ENCODE measurements at places on chromosomes 4 and X.
A peak's percentile ranks its signal among the peaks of the same experiment; 100 is the strongest.

DNA sequence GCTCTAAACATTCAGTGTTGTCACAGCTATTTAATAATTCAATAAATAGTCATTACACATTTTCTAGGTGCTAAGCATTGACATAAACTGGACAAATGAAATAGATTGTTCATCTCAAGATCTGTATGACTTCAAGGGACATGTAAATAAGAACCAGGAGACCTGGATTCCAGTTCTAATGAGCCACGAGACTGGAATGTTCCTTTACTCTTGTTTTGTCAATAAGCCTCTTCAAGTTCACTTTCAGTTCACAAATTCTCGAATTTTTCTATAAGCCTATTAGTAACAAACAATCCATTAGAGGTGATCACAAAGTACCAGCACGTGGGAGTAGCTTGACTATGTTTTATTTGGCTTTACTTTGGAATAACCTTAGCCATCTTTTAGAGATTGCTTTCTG is 514.0 kb upstream of the SMIM31 start:
- no peak for DNase-seq

- DNase-seq = no peak
Observed at GRCh38 chrX:1126738-1127137, 85.7 kb downstream of the CRLF2 start.

- no peak for DNase-seq
Observed at GRCh38 chr4:176422511-176422910, 102.7 kb downstream of the SPCS3 start.

GRCh38 chr4:153514001-153514526 is 47.9 kb downstream of the TMEM131L start:
- no peak for DNase-seq

DNA sequence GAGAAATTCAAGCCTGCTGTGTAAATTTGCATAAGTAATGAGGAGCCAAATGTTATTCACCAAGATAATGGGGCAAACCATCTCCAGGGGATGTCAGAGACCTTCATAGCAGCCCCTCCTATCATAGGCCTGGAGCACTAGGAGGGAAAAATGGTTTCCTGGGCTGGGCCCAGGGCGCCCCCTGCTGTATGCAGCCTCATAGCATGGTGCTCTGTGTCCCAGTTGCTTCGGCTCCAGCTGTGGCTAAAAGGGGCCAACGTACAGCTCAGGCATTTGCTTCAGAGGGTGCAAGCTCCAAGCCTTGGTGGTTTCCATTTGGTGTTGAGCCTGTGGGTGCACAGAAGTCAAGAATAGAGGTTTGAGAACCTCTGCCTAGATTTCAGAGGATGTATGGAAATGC is 859.3 kb downstream of the RPA4 start:
- peak; percentile 2 for DNase-seq

DNA sequence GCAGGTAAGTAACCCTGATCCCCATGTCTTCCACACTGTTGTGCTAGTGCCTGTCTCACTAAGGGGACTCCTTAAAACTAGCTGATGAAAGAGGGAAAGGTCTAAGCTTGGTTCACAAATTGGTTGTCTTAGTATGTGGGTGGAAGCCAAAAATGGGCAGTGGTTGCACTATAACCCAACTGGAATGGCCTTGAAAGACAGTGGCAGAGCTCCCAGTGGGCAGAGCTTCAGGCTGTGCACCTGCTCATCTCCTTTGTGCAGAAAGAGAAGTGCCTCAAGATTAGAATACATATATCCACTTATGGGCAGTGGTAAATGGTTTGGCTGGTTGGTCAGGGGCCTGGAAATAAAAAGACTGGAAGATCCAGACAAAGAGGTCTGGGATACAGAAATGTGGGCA is 7.2 kb downstream of the SYN1 start:
- DNase-seq = no peak

GRCh38 chrX:38151441-38151840 is 69.2 kb downstream of the SRPX start:
- DNase-seq = no peak

All from activated naive CD8-positive, alpha-beta T cell treated with anti-CD3 and anti-CD28 coated beads for 36 hours (primary cell).